GF-D8 (cell line): ENCODE measurements at places on chromosomes 13 and 19.

GRCh38 chr13:100659578-100659977, 15.0 kb downstream of the TMTC4 start:
- DNase-seq = no peak

- DNase-seq = no peak
These were observed 682 bp downstream of the PIK3R2 start for GRCh38 chr19:18153556-18154134.

DNA sequence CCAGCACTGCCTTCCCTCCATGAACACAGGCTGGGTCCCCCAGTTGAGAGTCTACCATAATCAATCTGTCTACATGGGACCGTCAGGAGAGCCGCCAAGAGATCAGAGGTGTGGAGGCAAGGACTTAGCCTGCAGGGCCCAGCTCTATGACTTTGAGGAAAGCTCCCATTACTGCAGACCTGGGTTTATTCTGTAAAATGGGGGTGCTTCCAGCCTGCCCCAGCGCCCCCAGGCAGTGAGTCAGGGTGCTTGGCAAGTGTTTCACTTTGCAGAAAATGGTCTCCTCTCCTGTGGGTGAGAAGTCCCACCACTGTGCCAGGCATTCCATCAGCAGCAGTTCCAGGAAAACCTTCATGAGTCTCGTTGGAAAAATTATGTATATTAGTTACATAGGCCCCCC, 75.5 kb upstream of the VSTM2B start:
- no peak for DNase-seq

DNA sequence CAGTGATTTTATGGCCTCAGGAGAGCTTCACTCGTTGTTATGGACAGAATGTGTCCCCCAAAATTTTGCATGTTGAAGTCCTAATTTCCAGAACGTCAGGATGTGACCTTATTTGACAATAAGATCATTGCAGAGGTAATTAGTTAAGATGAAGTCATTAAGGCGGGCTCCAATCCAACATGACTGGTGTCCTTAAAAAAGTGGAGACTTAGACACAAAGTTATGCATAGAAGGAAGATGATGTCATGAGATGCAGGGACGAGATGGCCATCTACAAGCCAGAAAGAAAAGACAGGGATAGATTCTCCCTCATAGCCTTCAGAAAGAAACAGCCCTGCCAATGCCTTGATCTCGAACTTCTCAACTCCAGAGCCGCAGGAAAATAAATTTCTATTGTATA, 25.8 kb upstream of the SPATA13 start:
- no peak for DNase-seq

GRCh38 chr13:93673885-93674284, 447.3 kb downstream of the GPC6 start:
- no peak for DNase-seq

DNA sequence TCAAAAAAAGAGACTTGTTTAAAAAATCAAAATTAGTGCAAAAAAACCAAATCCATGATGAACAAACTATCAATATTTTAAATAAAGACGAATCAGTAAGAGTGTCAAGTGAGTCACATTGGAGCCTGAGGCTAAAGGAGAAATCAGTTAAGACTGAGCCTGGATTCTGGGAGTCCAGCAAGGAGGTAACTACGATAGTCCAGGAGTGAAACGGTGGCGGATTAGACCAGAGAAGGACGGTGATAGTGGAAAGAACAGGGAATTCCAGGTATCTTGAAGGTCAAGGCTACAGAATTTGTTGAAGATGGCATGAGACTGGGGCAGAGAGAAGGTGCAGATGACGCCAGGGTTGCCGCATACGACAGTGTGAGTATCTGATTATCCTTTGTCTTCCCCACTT, 7.0 kb upstream of the NPAS1 start:
- DNase-seq = no peak

GRCh38 chr13:33876716-33877394, 58.9 kb downstream of the RFC3 start:
- DNase-seq = no peak

- DNase-seq = no peak
These were observed 18.1 kb downstream of the DPP9 start for GRCh38 chr19:4705413-4706131.

DNA sequence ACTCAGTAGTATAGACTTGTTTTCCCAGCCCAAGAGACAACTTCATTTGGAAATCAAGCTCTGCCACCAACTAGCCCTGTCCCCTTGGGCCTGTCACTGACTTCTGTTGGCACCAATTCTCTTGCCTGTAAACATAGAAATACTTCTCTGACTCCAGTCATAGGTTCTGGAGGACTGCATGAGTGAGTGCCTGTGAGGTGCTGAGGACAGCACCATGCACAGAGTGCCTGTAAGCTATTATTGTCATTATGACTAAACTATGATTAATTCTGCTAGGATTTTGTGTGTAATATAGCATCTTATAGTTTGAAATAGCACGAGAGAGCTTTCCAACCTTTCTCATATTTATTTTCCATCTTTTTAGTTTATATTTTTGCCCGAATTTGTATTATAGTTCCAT, 247.9 kb downstream of the MYO16 start:
- no peak for DNase-seq

DNA sequence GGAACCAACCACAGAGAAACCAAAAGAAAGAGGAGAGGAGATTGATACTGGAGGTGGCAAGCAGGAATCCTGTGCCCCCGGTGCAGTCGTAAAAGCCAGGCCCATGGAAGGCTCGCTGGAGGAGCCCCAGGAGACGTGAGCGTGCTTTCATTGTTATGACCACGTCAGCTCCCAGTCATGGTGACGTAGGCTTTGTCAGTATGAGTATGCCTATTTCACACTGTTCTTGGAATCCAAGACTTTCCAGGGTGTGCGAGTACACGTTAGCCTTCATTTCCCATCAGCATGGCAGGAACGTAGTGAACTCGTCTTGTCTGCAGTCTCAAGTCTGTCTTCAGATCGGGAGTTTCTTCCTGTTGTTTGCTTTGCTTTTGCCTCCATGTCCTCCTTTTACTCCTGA, 15.4 kb upstream of the CHAMP1 start:
- no peak for DNase-seq

- DNase-seq = no peak
These were observed 57.8 kb upstream of the ITM2B start for GRCh38 chr13:48175185-48175584.

DNA sequence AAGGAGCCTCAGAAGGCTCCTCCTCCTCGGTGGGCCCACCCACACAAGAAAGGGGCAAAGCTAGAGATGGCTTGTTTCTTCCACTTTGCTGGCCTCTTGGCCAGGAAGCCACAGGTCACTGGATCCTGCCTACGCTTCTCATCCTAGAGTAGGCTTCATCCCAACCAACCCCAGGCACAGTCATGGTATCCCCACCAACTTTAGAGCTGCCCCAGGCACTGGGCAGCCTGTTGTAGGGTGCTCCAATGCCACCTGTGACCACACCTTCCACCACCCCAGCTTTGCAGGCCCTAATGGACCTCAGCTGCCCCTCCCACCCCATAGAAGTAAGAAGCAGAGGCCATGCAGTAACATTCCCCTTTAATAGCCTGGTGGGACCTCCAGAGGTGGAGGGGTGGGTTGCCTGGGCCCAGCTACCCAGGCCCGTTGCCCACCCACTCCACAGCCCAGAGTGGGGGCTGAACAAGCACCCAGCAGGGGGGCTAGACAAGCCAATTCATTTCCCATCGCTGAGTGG, 522 bp upstream of the CHMP2A start:
- no peak for DNase-seq

DNA sequence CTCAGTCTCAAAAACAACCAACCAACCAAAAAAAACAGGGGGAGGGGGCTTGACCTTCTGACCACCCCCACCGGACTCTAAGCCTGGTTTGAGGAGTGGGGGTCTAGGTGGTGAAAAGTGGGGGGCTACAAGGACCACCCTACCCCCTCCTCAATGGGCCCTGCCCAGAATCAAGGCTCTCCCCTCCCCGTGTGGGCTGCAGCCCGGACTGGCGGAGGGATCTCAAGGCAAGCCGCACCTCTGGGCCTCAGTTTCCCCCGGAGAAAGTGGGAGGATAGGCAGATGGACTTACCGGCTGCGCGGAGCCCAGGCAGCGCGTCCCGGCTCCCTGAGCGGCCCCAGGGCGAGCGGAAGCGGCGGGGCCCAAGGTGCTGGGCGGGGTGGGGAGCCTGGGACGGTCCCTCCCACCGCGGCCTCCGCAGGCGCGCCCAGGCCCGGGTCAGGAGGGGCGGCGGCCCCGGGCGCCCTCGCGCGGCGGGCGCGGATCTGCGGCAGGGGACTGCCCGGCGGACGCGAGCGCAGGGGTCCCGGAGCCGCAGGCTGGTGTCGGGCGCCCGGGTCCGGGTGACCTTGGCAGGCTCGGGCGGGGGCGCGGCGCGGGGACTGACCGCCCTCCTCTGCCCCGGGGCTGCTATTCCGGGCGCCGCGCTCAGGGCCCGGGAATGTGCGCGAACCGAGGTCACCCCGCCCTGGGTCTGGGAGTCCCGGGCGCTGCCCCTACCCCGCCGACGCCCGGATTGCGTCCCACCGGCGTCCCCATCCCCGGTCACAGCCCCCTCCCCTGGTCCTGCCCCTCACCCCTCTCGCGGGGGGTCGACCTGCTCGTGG, at the start of gene ADAMTSL5:
Gene ADAMTSL5 (minus strand): TSS at position 349 of the 828 bp plus-strand sequence. CDS start 2,076 bp downstream, outside the sequence.
- DNase-seq = no peak

DNA sequence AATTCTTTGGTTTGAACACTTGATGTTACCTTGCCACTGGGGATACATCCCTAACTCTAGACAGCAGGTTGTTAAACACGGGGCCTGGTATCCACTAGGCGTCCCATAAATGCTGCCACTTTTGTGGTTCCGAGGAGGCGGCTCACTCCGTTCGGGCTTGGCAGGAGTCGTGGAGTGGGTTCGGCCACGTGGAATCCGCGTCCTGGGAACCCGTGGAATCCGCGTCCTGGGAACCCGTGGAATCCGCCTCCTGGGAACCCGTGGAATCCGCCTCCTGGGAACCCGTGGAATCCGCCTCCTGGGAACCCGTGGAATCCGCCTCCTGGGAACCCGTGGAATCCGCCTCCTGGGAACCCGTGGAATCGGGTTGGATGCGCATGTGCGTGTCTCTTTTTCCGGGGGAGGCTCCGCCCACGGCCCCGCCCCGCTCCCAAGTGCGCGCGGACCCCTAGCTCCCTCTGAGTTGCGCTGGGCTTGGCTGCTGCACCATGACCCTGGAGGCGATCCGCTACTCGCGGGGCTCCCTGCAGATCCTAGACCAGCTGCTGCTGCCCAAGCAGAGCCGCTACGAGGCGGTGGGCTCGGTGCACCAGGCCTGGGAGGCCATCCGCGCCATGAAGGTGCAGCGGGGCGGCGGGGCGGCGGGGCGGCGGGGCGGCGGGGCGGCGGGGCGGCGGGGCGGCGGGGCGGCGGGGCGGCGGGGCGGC, at the start of gene MRI1:
Gene MRI1 (plus strand): TSS at position 422 of the 707 bp plus-strand sequence. CDS start 67 bp downstream, at position 489.
- no peak for DNase-seq

GRCh38 chr19:3025549-3025886, 3.6 kb downstream of the TLE2 start:
- no peak for DNase-seq

GRCh38 chr19:12667731-12668302, 1.2 kb downstream of the WDR83 start:
- DNase-seq = no peak

DNA sequence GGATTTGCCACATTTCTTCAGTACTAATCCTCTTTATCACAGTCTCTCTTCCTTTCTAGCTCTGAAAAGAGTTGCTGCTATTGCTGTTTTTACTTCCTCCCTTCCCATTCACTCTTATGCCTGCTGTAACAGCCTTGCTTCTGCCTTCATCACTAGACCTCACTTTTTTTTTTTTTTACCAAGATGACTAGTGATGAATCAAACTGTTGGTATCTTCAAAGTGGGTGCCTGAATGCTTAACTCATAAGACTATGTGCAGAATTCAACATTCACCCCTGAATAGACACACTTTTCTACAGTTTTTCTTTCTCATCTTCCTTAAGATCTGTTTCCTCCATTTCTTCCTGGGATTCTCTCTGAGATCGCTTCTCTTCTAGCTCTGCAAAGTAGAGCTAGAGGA, 217.2 kb upstream of the HTR2A start:
- no peak for DNase-seq

DNA sequence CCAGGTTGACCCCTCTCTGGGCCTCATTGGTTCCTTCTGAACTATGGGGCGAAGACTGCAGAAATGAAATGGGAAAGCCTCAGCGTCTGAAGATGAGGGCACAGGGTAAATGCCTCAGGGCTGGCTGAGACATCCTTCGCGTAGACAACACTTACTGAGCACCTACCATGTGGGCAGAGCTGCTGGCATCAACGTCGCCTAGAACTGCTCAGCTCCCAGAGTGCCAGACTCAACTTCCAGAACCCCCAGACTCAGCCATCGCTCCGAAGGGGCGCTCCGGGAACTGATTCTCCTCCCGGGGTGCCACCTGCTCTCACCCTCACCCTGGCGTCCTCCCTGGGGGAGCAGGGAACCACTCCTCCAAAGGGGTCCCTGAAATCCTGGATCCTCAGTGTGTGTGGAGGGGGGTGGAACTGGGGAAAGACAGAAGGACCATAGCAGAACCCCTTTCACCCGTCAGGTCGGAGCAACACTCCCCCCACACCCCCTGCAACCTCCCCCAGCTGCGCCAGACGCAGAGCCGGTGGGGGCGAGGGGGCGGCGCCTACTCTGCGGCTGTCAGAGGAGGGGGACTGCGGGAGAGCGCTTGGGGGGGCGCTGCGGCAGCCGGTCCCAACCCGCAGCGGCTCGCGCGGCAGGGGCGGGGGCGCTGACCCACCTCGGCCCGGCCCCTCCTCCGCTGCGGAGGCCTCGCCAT, 8.2 kb upstream of the NFIC start:
- no peak for DNase-seq
